ENCODE measurements at places on chromosomes 1 and 21.

GRCh38 chr1:19023787-19024186, 67.3 kb upstream of the IFFO2 start:
- DNase-seq, result no peak

DNA sequence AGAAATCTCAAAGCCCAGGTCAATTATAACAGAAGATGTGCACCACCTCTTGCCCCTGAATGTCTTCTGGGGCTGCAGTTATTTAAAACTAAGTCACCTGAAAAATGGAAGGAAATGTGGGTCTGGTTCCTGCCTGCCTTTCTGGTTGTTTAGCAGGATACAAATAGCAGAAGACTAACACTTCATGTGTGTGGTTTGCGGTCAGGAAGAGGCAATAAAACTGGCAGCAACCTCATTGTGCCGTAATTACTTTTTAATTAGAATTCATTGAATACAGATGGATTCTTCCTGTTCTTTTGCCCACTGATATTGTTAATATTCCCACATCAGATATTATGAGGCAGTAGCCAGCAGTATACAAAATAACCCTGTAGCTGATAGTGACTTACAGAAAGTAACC, 345.7 kb downstream of the ZNF326 start:
- DNase-seq, result no peak

- no peak for DNase-seq
These were observed 34.6 kb upstream of the TNFSF4 start for GRCh38 chr1:173241528-173242347.

- DNase-seq, result no peak
These were observed 18.8 kb upstream of the ECE1 start for GRCh38 chr1:21308847-21309652.

- peak; percentile 76 for DNase-seq
These were observed 12.9 kb upstream of the RNU1-4 start for GRCh38 chr1:16727190-16728111.

DNA sequence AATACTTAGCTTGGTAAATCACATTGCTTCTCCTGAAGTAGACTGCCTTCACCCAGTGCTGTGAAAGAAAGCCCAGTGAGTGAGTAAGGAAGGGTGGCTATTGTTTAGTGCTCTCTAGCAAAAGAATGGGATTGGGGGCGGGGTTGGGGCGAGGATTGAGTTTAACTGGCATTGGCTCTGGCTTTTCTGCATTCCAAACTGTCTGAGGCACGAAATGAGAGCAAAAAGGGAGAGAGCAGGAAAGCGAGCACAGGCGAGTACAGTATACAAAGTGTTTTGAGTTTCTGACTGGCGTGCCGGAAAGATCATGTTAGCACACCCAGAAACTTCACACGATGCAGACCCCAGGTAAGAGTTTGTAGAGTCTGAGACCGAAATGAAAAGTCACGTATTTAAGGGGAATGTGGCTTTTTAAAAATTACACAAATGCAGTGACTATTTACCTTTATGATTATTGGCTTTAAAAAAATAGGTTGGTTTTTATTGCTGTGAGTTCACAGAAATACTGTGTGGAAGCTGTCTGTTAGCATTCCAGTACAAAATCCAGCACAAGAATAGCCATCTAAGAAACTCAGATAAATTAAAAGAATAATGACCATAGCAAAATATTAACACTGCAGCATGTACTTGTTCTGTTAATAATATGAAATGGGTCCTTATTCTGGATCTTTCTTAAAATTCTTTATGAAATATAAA, 155.4 kb downstream of the CLEC20A start:
- DNase-seq, result no peak

GRCh38 chr1:26350701-26351589, 3.0 kb downstream of the CRYBG2 start:
- peak; percentile 81 for DNase-seq

DNA sequence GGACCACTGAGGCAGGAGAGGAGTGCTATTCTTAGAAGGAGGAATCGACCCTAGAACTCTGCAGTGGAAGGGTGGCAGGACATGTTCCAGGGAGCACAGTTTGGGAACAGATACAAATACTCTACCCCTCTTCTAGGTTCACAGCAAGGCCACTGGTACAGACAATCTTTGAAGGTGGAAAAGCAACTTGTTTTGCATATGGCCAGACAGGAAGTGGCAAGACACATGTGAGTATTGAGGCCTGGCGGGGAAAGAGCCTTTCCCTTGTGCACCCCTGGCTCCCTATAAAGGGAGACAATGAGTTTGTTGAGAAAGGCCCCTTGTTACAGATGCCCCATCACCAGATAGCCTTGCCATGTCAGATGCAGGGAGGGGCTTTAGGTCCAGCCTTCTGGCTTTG, 17.8 kb downstream of the KIF2C start:
- no peak for DNase-seq

DNA sequence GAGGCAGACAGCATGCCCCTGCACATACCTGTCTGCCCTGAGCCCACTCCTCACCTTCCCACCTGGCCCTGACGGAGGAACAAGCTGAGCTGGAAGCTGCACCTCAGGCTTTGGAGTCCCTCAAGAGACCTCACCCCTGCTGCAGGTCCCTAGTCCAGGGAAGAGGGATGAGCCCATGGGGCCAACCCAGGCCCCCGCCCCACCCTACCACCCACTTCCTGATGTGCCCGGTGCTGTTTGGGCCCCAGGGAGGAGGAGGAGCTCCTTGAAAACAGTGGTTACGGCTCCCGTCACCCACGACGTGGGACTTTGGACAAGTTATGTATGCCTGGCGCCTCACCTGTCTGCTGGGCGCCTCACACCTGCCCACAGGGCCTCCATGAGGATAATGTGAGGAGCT, 250.2 kb downstream of the NPHP4 start:
- DNase-seq, result no peak

DNA sequence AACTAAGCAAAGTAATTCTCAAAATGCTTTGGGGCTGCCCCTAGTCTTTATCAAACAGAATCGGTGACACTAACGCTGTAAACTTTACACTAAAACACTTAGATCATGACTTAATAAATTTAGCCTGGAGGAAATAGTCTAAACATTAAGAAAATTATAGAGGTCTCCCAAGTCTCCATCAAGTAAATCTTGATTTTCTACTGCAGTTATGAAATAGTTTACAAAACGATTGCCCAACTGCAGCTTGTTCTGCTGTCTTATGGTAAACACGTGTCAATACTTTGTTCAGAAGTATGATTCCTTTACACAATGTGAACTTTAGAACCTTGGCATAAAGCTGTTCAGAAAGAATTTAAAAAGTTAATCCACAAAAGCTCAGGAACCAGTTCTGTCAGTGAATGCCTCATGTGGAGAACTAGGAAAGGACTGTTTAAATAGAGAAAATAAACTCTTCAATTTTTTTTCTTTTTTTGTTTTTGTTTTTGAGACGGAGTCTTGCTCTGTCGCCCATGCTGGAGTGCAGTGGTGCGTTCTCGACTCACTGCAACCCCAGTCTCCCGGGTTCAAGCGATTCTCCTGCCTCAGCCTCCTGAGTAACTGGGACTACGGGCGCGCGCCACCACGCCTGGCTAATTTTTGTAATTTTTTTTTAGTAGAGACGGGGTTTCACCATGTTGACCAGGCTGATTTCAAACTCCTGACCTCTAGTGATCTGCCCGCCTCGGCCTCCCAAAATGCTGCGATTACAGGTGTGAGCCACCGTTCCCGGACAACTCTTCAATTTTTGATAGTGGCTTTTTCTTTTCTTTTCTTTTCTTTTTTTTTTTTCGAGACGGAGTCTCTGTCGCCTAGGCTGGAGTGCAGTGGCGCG, 1.6 kb downstream of the DDI2 start:
- peak; percentile 34 for DNase-seq

- DNase-seq, result peak; percentile 52
These were observed 139.1 kb upstream of the FMN2 start for GRCh38 chr1:239952348-239953308.

GRCh38 chr1:79124756-79125155, 118.2 kb upstream of the ADGRL4 start:
- no peak for DNase-seq

GRCh38 chr1:37764414-37764825, 500 bp downstream of the EPHA10 start:
- peak; percentile 83 for DNase-seq

- DNase-seq, result no peak
These were observed 5.6 kb downstream of the PRDX1 start for GRCh38 chr1:45516036-45516435.

- DNase-seq, result no peak
These were observed 137.4 kb downstream of the DYRK1A start for GRCh38 chr21:37503848-37504467.

DNA sequence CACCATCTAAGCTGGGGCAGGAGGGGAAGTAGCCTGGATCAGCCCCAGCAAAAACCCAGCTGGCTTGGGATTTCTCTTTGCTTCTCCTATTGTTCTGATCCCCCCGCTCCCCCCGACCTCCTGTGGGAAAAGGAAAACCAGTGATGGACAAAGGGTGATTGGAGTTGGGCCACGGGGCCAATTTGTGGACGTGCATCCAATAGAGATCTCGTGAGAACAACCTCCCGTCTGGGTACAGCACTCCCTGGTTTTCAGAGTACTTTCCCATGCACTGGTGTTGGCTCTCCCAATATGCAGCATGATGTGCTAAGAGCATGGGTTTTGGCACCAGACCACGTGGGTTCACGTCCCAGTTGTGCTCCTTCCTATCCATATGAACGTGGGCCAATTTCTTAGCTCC, 9.0 kb downstream of the BLACAT1 start:
- DNase-seq, result no peak

Data from HuH-7 (cell line).